ENCODE measurements at places on chromosomes 11 and 22.

DNA sequence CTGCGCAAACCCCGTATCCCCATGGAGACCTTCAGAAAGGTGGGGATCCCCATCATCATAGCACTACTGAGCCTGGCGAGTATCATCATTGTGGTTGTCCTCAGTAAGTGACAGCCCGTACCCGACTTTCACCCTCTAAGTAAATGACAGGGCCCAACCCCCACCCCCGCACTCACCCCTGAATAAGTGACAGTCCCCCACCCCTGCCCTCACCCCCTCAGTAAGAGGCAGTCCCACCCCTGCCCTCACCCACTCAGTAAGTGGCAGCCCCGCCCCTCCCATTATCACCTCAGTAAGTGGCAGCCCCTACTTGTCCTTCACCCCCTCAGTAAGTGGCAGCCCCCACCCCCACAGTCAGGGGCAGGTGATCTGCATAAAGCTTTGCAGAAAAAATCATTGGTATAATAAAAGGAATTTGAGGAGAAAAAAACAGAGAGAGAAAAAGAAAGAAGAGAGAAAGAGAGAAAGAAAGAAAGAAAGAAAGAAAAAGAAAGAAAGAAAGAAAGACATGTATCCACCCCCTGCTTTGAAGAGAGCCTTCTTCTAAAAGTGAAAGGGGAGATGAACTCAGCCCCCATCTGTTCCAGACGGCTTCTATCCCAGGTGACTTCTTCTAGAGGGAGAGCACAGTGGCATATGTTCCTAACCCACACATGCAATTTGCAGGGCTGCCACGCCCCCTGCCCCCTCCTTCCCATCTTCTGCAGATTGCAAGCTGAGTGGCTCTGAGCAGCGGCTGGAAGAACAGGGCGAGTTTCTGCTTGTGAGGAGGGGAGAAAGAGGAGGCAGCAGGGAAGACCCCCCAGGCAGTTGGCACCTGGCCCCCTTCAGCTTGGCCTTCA is 12.5 kb upstream of the SMIM35 start:
- DNase-seq = no peak

DNA sequence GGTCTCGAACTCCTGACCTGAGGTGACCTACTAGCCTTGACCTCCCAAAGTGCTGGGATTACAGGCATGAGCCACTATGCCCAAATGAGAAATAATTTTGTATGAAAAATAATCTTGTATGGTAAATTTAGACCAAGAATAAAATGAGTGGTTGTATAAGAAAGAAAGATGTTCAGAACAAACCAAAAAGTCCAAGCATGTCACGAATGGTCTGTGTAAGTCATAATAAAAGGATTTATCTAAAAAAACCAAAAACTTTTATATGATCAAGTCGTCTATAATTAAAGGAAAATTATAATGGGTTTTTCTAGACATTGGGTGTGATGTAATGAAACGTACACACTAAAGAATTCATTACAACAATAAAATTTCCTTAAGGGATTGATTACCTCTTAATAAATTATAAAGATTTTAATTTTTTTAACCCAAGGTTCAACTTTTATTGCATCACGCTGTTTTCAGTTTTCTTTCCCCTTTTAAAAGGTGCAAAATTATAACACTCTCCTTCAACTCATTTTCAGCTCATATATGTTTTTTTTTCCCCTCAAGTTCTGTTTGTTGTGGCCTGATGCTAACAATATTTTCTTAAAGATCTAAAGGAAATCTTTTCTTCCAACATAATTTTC is 8.9 kb upstream of the AQP11 start:
- no peak for DNase-seq

GRCh38 chr11:112100462-112100861 is 13.8 kb downstream of the SDHD start:
- DNase-seq = no peak

DNA sequence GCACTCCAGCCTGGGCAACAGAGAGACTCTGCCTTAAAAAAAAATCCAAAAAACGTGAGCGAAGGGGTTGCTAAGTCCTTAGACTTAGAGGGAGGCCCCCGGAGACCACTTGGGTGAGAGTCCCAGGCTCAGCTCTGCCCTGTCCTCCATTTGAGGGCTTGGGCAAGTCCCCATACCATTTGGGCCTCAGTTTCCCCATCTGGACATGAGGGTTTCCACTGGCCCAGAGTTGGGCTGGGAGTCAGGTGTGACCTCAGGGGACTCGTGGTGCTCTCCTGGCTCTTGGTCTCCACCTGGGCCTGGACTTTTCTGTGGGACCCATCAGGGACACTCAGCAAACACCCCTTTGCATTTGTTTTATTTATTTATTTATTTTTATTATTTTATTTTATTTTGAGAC is 35.2 kb upstream of the CSNK1E start:
- no peak for DNase-seq

DNA sequence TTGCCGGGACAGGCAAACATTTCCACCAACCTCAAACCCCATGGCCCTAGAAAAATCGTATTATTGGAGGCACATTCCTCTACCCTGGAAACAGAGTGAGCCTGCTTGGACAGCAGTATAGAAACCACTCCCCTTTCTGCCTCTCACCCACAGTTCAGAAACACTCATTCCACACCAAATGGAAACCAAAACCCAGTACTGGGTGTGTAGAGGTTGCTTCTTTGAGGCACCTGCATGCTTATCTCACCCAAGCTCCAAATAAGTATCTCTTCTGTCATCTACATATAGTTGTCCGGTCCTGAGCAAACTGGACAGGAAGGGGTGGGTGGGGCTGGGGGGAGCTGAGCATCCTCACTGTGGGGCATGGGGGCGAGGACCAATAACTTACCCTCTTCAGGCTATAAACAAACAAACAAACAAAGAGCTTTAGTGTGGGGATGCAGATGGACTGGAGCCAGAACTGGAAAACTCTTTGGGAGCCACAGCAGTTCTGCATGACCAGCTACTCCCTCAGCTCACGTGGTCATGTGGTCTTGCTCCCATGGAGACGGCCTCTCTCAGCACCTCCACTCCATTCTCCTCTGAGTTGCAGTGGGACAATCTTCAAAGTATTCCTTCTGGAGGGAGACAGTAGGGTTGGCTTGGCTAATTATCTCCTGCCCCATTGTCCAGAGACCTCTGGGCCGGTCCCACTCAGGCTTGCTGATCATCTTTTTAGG is 1.0 kb upstream of the PLAAT2 start:
- no peak for DNase-seq

GRCh38 chr11:98003606-98004371 is 1017.0 kb upstream of the CNTN5 start:
- DNase-seq = no peak

DNA sequence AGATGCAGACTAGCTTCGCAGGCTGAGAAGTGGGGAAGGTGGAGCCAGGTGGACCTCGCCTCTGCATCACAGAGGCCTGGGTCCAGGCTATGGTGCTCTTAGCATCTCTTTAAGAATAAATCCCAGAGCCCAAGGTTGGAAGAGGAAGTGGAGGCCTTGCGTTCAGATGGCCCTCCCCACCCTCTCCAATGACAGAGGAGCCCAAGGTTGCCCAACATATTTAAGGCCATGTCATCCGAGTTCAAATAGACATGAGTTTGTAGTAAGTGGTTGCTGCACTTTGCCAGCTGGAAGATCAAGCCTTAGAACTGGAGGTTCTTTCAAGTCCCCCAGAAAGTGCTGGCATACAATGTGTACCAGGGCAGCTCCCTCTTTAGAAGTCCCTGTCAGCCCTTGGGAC is 47.1 kb upstream of the HORMAD2 start:
- DNase-seq = no peak

- no peak for DNase-seq
These were observed 21.0 kb upstream of the WNT7B start for GRCh38 chr22:45997777-45998637.

- no peak for DNase-seq
These were observed 76.3 kb upstream of the ADSL start for GRCh38 chr22:40270031-40270430.

DNA sequence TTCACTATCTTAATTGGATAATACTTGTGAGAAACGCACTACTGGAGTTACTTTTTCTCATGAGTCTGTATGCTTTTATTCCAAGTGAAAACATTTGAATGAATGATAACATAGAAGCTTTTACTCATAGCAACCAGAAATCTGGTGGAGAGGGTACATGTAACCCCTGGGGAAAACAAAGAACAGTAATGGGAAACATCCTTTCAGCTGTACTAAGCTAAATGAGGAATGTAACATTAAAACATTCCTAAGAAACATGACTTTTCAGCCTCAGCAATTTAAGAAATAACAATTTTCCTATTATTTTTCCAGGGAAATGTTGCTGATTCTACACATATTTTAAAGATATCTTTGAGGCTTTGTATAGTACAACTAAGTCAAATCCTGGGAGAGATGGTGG is 97.2 kb upstream of the CEP126 start:
- no peak for DNase-seq

DNA sequence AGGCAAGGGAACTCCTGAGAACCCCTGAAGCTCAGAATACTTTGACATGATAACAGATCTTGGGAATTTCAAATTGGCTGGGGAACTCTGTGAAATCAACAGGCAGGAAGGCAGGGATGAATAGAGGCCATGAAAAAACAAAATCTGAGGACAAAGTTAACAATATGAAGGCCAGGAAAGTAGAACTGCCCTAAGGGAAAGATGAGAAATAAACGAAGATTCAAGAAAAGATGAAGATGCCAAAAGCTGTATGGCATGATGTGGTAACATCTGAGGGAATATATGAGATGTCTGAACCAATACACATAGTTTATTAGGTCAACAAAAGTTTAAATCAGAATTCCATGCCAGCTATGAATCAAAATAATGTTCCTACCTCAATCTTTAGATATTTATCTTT is 25.0 kb downstream of the SERGEF start:
- no peak for DNase-seq

- DNase-seq = no peak
These were observed 388.2 kb downstream of the TMEM135 start for GRCh38 chr11:87425943-87426342.

DNA sequence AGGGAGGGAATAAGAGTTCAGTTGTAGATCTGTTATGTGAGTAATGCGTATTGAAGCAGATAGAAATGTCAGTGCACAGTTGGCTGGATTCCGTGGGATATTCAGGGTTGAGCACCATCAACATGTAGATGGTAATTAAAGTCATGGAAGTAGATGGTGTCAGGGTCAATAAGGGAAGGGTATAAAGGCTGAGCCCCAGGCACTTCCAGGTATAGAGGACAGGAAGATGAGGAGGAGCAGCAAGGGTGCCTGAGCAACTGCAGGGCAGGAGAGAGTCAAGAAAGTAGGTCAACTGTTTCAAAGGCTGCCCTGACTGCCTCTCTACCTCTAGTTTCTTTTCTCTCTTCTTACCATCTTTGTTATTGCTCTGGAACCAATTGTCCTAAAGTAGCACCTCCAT is 85.9 kb downstream of the MICAL2 start:
- DNase-seq = no peak

DNA sequence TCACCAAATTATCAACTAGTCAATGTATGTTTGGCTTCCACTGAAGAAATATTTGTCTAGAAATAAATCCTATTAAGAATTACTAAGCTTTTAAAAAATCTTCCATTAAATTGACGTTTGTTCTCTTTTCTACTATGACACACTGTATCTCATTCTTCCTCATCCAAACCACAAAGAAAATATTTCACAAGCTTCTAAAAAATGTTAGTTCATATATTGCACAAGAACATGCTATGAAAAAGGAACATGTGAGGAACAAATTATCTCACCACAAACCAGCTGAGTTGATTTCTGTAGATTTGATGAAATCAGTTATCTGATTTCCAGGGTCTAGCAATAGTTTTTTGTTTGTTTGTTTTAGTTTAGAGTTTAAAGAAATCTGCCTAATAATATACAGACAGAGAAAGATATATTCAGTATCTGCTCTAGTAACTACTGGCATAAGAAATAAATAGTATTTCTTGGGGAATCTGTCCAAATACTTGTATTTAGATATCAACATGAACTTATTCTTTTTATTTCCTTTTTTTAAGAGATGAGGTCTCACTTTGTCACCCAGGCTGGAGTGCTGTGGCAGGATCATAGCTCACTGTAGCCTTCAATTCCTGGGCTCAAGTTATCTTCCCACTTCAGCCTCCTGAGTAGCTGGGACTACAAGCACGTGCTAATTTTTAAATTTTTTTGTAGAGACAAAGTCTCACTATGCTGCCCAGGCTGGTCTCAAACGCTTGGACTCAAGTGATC is 161.7 kb downstream of the ATG16L2 start:
- no peak for DNase-seq
